ENCODE measurements at places on chromosomes 2 and 18.

GRCh38 chr18:61448316-61448715, 115.1 kb downstream of the CDH20 start:
- H3K4me3 ChIP-seq = no peak overlapping the region
- no peaks in the 10 kb centered on the region for H3K4me1 ChIP-seq
- no peak for DNase-seq
- H3K36me3 ChIP-seq = no peaks in the 10 kb centered on the region
- peaks cover 9% of the 10 kb centered on the region for H3K27me3 ChIP-seq

DNA sequence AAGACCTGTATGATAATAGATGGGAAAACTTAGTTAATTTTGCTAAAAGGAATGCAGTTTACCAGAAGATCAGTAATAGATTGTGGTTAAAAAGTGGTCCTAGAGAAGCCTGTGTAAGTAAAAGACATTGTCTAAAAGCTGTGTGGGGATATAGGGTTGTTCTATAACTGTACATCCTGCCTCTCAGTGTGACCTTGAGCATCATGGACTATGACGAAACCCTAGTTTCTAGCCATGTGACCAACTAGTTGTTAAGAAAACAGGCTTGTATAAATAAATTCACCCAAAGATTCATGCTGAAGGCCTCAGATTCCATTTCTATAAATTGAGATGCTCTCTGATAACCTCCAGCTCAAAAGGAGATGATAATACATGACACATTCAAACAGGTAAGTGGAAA, 160.7 kb downstream of the IKZF2 start:
- no peak overlapping the region for H3K4me3 ChIP-seq
- H3K27me3 ChIP-seq = no peaks in the 10 kb centered on the region
- DNase-seq = no peak
- H3K36me3 ChIP-seq = no peaks in the 10 kb centered on the region

- H3K27ac ChIP-seq = no peak overlapping the region
- no peaks in the 10 kb centered on the region for H3K36me3 ChIP-seq
- no peak overlapping the region for H3K4me3 ChIP-seq
- DNase-seq = no peak
Measured at GRCh38 chr2:138997856-138998517, 217.8 kb upstream of the NXPH2 start.

DNA sequence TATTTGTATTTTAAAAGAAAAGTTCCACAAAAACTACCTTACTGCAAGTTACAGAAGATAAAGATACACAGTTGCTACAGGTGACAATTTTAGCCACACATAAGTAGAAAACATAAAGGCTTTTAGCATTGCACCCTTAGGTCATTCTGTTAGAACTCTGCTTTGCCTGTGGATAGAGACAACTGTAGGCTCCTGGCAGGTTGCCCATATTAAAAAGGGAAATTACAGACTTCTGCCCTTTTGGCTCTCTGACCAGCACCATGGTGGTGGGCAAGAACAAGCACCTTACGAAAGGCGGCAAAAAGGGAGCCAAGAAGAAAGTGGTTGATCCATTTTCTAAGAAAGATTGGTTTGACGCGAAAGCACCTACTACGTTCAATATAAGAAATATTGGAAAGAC, 223.3 kb downstream of the MC4R start:
- no peaks in the 10 kb centered on the region for H3K36me3 ChIP-seq
- H3K4me3 ChIP-seq = no peak overlapping the region
- no peaks in the 10 kb centered on the region for H3K4me1 ChIP-seq

GRCh38 chr2:227759411-227760118, 13.9 kb downstream of the SCYGR8 start:
- no peaks in the 10 kb centered on the region for H3K4me1 ChIP-seq
- H3K36me3 ChIP-seq = no peaks in the 10 kb centered on the region
- DNase-seq = no peak
- H3K27me3 ChIP-seq = no peaks in the 10 kb centered on the region
- no peak overlapping the region for H3K4me3 ChIP-seq

Measured in activated CD4-positive, alpha-beta T cell treated with anti-CD3 and anti-CD28 coated beads for 36 hours (primary cell).